Gastrocnemius medialis (tissue), 4 donors: ENCODE measurements at places on chromosomes 6 and 20. TPM values are rescaled to one million over a fixed set of nuclear protein-coding genes. Genes with fewer than 3 reads are reported as not detected.

- H3K4me3 ChIP-seq: no peak overlapping the region
- no peaks in the 10 kb centered on the region for H3K27me3 ChIP-seq
Measured at GRCh38 chr20:45153752-45154151, 20.9 kb upstream of the PI3 start.

- H3K27me3 ChIP-seq: no peaks in the 10 kb centered on the region
- no peaks in the 10 kb centered on the region for H3K4me1 ChIP-seq
- no peak overlapping the region for H3K27ac ChIP-seq
- H3K4me3 ChIP-seq: no peak overlapping the region
- no peaks in the 10 kb centered on the region for H3K36me3 ChIP-seq
Measured at GRCh38 chr6:81865712-81866111, 113.2 kb upstream of the TENT5A start.

Gene GLYATL3
- total RNA-seq: not detected

Gene TFAP2D
- not detected for total RNA-seq

Gene DEFB124
- total RNA-seq: not detected

DNA sequence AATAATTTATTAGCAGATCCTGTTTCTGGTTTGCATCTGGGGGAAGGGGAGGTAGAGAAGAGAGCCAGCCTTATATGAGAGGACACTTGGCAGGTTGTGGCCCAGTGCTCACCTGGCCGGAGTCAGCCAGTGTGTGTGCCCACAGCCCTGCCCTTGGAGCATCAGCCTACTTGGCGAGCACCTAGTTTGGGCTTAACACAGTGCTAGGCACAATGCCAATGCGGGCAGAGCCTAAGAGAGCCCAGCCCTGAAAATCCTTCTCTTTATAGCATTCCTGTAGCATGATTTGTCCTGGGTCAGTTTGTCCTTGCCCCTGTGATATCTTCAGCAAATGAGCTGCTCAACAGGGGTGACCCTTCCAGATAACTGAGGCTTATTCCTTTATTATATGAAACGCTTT lies 73.0 kb downstream of the SLX4IP start:
- peak overlapping the region; percentile 28 for H3K27ac ChIP-seq
- peaks cover 32% of the 10 kb centered on the region for H3K4me1 ChIP-seq
- H3K36me3 ChIP-seq: no peaks in the 10 kb centered on the region
- H3K4me3 ChIP-seq: no peak overlapping the region
- no peak for DNase-seq

GRCh38 chr6:113871975-113872374 lies 14.8 kb downstream of the MARCKS start:
- H3K4me3 ChIP-seq: no peak overlapping the region
- no peak for DNase-seq
- no peaks in the 10 kb centered on the region for H3K36me3 ChIP-seq
- no peaks in the 10 kb centered on the region for H3K27me3 ChIP-seq
- H3K27ac ChIP-seq: no peak overlapping the region

DNA sequence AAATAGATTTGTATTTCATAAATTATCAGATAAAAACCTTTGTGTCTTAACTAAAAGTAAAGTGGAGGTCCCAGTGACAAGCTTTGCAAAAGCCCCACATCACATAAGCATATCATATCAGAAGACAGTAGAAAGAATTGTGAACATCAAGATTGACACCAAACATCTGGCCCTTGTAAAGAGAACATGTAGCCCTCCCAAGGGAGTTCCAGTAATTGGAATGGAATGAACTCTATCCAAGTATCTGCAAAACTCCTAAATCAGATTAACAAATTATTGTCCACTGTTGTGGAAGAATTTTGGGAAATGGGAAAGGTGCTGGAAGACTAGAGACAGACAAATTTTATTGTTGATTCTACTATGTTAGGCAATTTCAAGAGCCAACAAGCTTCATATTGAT lies 268.8 kb downstream of the KCNQ5 start:
- no peak for DNase-seq
- H3K36me3 ChIP-seq: no peaks in the 10 kb centered on the region
- H3K4me3 ChIP-seq: no peak overlapping the region
- H3K27me3 ChIP-seq: no peaks in the 10 kb centered on the region
- H3K4me1 ChIP-seq: no peaks in the 10 kb centered on the region
- no peak overlapping the region for H3K27ac ChIP-seq

GRCh38 chr6:14135893-14136539 lies 18.4 kb downstream of the CD83 start:
- H3K4me3 ChIP-seq: no peak overlapping the region
- no peaks in the 10 kb centered on the region for H3K36me3 ChIP-seq
- H3K27me3 ChIP-seq: no peaks in the 10 kb centered on the region
- DNase-seq: no peak
- no peaks in the 10 kb centered on the region for H3K4me1 ChIP-seq
- H3K27ac ChIP-seq: no peak overlapping the region

Gene TPX2
- total RNA-seq: 1.9 TPM

GRCh38 chr6:140566781-140567277 lies 1192.4 kb upstream of the CITED2 start:
- no peak for DNase-seq
- peak overlapping the region; percentile 12 for H3K27ac ChIP-seq
- no peaks in the 10 kb centered on the region for H3K27me3 ChIP-seq
- peaks cover 16% of the 10 kb centered on the region for H3K4me1 ChIP-seq
- no peak overlapping the region for H3K4me3 ChIP-seq

Gene NDUFAF4
- 31.3 TPM for total RNA-seq

Gene ADGRB3
- not detected for total RNA-seq

DNA sequence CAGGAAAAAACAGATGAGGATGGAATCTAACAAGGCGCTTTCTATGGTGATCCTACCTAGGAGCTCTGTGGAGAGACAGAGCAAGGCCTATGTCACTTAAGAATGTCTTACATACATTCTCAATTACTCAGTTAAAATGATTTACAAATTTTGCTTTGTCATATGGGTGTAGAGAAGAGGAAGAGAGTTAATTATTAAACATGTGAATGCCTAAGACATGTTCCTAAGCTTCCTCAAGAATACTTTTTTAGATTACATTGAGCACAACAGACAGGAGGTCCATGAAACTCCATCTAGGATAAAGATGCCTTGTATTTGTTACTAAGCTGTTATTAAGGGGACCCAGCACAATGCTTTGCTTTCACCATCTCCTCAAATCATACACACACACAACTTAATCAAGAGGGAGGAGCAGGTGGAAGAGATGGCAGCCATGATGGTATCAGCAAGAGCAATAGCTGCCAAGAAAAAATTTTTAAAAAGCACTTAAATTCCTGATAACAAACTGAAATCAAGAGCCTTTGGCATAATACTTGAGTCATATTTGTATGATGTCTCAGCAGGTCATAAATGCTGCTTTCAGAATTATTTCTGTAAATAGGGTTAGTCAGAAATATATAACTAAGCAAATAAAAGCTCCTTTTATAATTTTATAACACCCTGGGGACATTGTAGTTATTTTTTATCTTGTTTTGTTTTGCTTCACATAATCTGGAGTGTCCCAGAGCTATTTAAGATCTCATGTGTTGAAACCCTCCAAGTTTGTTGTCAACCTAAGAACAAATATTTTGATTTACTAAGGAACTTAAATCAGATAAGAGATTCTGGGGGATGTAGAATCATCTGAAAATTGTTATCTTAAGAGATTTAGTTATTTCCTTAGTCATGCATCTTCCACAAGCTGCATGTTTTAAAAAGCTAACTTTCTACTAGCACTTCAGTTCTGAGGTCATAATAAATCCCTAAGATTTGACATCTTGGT lies 70.0 kb upstream of the CD2AP start:
- no peaks in the 10 kb centered on the region for H3K4me1 ChIP-seq
- no peaks in the 10 kb centered on the region for H3K36me3 ChIP-seq
- H3K27me3 ChIP-seq: no peaks in the 10 kb centered on the region
- DNase-seq: no peak
- no peak overlapping the region for H3K4me3 ChIP-seq

Gene KCNS1
- total RNA-seq: not detected

DNA sequence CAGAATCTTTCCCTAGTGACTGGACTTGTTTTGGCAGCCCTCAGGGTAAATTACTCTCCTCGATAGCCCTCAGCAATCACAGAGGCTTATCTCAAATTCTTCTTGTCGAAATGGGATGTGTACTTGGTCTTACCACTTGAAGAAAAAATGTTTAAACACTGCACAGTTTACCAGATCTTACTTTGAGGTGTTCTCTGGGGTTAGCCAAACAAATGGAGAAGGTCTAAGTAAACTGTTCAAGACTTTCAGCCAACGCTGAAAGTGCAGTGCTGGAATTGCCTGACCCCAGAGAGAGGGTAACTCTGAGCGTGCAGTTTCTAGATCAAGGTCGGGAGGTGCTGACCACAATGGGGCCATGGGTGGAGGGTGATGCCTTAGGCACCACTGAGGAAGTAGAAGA lies 39.2 kb downstream of the MYLIP start:
- no peak for DNase-seq
- H3K27ac ChIP-seq: no peak overlapping the region
- no peaks in the 10 kb centered on the region for H3K27me3 ChIP-seq
- no peaks in the 10 kb centered on the region for H3K4me1 ChIP-seq
- no peaks in the 10 kb centered on the region for H3K36me3 ChIP-seq

DNA sequence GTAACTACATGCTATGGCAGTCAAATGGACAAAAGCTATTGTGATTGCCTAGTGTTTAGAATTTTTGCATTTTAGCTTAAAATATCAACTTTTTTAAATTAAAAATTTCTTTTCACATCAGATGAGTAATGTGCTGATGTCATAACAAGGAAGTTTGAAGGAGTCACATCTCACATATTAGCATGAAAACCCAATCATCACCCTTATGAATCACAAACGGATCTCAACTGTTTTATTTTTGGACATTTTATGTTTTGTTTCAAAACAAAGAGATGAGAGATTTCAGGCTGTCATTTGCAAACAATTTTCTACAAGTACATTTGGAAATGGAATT lies 53.6 kb upstream of the TRERF1 start:
- H3K27me3 ChIP-seq: no peaks in the 10 kb centered on the region
- H3K27ac ChIP-seq: no peak overlapping the region
- no peaks in the 10 kb centered on the region for H3K36me3 ChIP-seq
- no peak overlapping the region for H3K4me3 ChIP-seq
- no peak for DNase-seq

GRCh38 chr6:116465246-116465645 lies 4.1 kb downstream of the CALHM6 start:
- H3K27ac ChIP-seq: no peak overlapping the region
- no peaks in the 10 kb centered on the region for H3K36me3 ChIP-seq
- H3K27me3 ChIP-seq: no peaks in the 10 kb centered on the region
- DNase-seq: no peak
- H3K4me3 ChIP-seq: no peak overlapping the region
- H3K4me1 ChIP-seq: no peaks in the 10 kb centered on the region

Gene COL11A2
- 0.31 TPM for total RNA-seq

DNA sequence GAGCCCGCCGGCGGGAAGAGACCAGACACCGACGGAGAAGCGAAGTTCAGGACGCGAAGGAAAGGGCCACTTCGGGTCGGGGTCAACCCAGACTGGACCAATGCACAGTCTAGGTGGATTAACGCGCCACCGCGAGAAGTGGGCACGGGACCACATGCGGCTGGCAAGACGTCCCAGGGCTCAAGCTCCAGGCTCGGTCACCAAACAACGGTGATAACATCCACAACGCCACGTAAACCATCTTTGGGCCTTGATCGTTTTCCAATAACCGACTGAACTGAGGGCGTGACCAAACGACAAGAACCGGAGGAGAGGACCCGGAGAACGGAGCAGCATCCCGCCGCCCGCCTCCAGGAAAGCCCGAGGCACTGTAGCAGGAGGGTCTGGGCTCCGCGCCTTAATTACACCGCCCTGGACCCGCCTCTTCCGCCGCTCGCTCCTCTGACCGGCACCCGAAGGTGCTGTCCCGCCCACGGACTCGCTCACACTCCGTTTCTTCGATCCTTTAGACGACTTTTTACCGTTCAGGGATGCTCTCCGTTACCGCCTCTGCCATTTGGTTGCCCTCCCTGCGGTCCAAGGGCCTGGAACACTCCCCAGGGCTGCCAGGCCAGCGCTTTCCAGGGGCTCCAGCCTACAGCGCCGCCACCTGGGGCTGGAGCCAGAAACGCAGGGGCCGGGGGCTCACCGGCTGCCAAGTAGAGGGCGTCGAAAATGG lies 44.1 kb downstream of the DPPA5 start:
- no peaks in the 10 kb centered on the region for H3K36me3 ChIP-seq
- no peak for DNase-seq
- H3K4me3 ChIP-seq: peak overlapping the region; percentile 59

Gene GRM4
- 0.03 TPM for total RNA-seq

Gene ASF1A
- 13.9 TPM for total RNA-seq
